ENCODE measurements at places on chromosomes 3 and 15.

DNA sequence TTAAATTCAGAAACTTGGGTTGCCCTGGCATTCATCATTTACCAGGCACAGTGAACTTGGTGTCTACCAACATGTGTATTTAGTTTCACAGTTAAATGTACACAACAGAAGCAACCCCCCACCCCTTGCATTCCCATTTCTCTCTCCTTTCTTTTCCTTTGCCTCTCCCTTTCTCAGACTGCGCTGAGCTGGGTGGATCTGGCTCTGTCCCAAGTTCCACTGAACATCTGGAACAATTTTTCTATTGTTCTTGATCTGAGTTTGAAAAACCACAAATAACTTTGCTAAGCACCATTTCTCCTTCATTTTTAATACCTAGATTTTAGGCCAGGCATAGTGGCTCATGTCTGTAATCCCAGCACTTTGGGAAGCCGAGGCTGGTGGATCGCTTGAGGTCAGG is 242.2 kb downstream of the ABHD5 start:
- no peak for DNase-seq

DNA sequence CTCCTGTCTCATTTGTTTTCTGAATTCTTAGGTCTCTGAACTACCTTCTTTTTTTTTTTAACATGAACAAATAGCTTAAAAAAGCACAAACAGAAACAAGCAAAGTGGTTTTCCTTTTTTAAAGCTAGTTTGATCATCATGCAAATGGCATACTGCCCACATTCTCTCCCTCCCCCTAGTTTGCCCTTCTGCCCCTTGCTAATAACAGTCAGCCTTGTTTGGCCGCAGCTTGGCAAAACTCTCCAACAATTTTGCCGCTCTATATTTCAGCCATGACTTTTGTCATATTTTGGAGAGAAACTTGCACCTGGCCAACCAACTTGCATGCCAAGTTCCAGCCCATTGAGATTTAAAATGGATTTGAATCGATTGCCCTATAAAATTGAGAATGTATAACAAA is 666.0 kb upstream of the NR2F2 start:
- no peak for DNase-seq

DNA sequence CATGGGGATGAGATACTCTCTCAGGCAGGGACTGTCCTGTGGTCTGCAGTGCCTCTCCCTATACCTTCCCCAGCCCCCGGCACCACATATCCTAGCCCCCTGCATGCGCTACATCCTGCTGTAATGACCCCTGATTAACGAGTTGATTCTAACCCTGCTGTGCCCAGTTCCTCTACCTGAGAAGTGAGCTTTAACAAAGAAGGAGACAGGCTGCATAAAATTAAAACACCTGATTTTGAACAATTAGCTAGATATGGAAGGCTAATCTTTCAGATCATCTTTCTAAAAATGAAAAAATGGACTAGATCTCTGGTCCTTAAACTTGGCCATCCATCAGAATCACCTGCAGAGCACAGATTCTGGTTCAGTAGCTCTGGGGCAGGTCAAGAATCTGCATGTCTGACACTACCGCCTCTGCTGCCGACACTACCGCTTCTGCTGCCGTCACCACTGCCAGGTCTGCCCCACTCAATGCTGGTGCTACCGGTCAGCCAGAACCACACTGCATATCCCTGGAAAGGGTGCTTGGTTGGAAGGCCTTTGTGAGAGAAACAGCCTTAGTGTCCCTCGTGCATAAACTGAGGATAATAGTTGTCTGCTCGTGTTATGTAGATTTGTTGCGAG is 33.6 kb upstream of the ZBTB38 start:
- DNase-seq: no peak

DNA sequence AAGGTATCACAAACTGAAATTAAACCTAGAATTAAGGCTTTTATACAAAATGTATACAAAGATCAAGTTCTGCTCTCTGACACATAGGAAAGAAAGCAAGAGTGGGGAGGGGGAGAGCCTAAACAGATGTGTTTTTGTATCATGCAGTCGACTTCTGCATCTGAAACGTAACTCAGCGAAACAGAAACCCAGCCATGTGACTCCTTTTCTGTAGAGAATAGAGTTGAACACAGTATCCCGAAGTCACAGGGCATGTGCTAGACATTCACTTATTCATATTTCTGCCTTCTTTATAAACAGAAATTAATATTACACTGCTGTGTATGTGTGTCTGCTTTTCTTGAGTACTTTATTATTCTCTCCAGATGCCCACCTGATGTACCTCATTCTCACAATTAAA is 121.0 kb downstream of the PDZRN3 start:
- no peak for DNase-seq

All from brain pericyte (primary cell).